ENCODE measurements at places on chromosomes 5 and 9. TPM values are rescaled to one million over a fixed set of nuclear protein-coding genes. Genes with fewer than 3 reads are reported as not detected.

Gene SLC34A1
- not detected for polyA plus RNA-seq

Gene F2RL2
- polyA plus RNA-seq = not detected

Gene SOX30
- 0.95 TPM for polyA plus RNA-seq

Gene GALT
- polyA plus RNA-seq = 40.7 TPM

Gene FST
- not detected for polyA plus RNA-seq
